ENCODE measurements at places on chromosomes 7 and 10.

DNA sequence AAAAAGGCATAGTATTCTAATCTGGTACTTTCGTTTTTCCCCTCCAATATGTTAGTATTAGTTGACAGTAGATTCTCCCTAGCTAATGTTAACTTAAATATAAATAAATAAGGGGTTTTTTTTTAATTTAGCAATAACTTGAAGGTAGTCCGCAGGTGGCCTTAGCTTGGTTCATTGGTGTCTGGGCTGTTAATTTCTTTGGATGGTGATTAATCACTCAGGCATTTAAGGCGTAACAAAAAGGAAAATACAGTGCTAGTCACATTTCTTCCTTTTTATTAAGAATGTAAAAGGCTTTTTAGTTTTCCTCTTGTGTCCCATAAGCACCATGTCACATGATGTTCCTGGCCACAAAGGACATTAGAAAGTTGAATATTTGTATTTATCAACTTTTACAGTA is 161.0 kb upstream of the POT1 start:
- no peak for DNase-seq

GRCh38 chr10:51932530-51932929 is 233.1 kb upstream of the CSTF2T start:
- no peak for DNase-seq

DNA sequence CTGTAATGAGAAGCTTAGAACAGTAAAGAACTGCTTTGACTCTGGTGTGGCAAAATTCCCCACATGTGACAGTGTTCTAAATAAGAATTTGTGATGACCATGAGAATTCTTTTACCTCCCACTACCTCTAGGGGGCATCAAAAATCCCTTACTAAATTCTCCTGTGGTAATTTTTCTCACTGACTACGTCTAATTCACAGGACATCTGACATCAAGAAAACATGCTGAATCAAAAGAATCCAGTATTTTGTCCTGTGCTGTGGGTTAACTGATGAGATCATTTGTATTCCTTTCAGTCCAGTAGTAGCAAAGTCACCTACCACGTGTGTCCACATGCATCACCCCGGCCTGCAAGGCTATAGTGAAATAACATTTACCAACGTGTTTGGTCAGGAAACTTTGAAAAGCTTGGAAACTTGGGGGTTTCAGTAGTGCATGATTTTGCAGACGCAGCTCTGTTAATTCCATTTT is 103.8 kb downstream of the ATE1 start:
- DNase-seq: no peak

DNA sequence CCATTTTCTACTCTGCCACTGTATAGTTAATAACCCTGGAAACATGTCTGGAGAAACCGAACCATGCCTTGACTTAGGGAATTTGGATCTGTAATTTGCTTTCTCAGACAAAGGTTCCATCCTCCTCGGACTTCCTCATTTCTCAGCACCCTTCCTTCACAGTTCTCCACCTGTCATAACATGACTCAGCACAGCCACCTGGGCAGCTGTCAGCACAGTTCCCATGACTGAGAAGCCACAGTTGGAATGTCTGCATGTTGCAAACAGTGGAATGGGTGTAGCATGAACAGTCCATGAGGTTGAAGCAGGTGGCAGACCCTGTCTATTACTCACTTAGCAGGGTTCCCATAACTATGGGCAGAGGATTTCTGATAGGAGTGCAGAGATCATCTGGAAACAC is 634 bp upstream of the OR9A4 start:
- DNase-seq: peak; percentile 11

- DNase-seq: peak; percentile 30
Measured at GRCh38 chr7:39624442-39624807, 1.1 kb downstream of the RALA start.

DNA sequence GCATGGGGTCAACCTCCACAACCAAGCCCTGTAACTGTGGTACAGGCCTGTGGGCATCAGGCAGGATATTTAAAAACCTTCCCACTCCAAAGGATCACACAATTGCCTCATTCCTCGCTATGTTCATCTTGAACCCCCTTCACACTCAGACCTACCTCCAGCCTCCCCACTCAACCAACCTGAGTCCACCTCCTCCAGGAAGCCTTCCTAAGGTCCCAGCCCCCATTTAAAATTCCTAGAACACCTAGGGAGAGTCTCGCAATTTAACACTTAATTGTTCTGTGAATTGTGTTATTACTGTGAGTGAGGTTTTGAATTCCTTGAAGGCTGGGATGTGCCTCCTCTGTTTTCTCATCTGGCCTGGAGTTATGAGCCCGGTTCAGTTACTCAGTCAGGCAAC is 93.1 kb upstream of the SMNDC1 start:
- DNase-seq: no peak

Measured in CD4-positive, alpha-beta T cell treated with Interleukin-1 beta for 1 hour (primary cell).